ENCODE measurements at places on chromosomes 2 and 18. TPM values are rescaled to one million over a fixed set of nuclear protein-coding genes. Genes with fewer than 3 reads are reported as not detected.

Gene LINC00305
- 2.9 TPM for total RNA-seq

Gene TIMM21
- 36.4 TPM for total RNA-seq

Gene WDR7
- 38.6 TPM for total RNA-seq

Gene GPR55
- not detected for total RNA-seq

Gene CCDC74B
- 17.6 TPM for total RNA-seq

Gene IL1R1
- 10.9 TPM for total RNA-seq
